ENCODE measurements at places on chromosomes 1 and 21.

DNA sequence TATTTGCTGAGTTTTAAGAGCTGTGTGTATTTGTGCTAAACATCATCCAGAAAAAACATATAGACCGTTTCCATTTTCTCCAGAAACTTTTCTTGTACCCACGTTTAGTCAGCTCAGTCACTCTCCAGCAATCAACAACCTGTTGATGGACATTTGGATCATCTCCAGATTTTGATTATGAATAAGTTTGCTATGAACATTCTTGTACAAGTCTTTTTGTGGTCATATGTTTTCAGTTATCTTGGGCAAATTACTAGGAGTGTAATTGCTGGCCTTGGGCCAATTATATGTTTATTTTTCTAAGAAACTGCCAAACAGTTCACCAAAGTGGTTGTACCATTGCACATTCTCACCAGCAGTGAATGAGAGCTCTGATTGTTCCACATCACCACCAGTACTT, 221.8 kb downstream of the CENPF start:
- DNase-seq, result no peak

DNA sequence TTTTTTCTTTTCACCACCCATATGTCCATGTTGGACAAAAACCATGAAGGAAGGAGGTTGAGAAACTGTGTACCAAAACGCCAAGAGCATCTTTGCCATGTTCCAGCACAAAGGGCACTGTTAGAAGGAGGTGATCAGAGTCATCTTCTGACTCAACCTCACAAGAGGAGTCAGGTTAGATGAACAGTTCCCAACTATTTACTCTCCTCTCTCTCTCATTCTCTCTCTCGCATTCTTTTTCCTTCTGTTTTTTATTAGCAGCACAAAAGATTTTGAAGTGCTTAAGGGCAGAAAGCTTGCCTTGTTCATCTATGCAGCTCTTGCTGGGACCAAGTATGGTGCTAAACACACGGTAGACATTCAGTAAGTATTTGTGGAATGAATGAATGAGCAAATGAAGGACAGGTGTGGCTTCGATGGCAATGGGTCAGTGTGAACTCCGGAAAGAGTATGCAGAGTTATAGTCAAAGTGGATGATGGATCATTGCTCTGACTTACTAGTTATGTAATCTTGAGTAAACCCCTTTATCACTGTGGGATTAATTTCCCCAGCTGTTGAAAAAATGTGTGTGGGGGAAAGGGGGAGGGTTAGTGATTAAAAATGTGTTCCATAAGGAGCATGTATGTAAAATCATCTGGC, 33.9 kb downstream of the DDR2 start:
- DNase-seq, result no peak

DNA sequence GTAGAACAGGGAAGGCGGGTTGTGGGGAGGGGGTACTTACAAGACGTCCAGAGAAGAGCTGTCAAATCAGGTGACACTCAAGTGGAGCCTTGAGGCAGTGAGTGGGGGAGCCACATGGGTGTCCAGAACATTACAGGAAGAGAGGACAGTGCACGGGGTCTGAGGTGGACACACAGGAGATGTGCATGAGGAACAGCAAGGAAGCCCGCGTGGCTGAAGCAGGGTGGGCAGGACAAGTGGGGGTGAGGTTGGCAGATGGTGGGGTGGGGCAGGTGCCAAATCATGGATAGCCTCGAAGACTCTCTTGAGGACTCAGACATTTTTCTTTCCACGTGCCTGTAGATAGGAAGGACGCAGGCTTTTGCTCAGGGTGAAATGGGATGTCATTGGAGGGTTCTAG, 921 bp downstream of the SMPDL3B start:
- no peak for DNase-seq

GRCh38 chr1:61052395-61053225, 29.8 kb upstream of the NFIA start:
- DNase-seq, result no peak

DNA sequence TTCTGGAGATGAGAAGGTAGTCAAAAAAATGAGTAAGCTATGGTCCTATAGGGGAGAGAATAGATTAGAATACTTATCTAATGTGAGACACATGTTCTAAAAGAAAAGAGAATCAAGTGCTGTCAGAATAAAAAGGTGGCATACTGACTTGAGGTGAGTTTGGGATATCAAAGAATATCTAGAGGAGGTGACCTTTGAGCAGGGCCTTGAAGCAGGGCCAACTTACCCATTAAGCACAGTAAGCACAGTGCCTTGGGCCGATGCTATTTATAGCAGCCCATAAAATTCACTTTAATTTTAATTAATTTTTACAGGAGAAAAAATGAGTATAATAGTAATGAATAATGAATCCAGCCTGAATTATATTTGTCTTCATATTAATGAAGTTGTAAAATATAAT, 92.2 kb downstream of the XPR1 start:
- DNase-seq, result no peak

DNA sequence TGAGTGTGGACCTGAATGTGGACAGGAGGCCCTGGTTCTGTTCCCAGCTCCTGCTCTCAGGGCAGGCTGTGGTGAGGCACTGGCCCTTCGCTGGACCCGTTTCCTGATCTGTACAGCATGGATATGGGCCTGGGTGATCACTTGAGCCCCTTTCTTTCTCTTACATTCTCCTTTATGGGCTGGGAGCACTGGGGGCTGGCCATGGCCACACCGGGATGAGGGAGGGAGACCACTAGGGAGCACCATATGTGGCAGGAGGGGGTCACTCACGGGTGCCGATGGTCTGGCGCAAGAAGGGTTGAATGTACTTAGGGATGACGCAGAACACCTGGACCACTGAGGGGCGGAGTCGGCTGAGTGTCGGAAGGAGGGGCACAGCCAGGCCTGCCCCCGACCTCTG, 2.7 kb downstream of the DCST2 start:
- DNase-seq, result no peak

- DNase-seq, result no peak
Observed at GRCh38 chr1:37483785-37484184, 9.4 kb downstream of the ZC3H12A start.

GRCh38 chr1:96445302-96445701, 276.3 kb upstream of the PTBP2 start:
- no peak for DNase-seq

GRCh38 chr1:37097731-37098130, 63.4 kb upstream of the GRIK3 start:
- no peak for DNase-seq

DNA sequence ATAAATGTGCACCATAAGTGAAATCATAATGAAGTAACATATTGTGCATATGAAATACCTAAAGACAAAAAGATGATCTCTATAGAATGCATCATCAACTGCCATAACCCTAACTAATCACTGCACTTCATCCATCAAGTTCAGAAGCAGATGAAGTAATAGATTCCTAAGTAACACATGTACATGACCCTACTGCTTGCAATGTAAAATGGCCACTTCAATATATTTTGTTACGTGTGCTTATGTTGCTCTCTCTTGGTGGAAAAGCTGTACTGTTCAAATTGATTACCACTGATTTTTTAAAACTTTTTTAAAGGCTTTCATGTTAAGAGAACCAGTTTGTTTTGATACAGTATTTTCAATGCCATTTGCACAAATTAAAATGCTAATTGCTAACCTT, 141.8 kb downstream of the TTLL7 start:
- no peak for DNase-seq

GRCh38 chr1:41724248-41724647, 194.5 kb downstream of the HIVEP3 start:
- DNase-seq, result no peak

- no peak for DNase-seq
Observed at GRCh38 chr1:99557546-99558202, 88.2 kb upstream of the PALMD start.

DNA sequence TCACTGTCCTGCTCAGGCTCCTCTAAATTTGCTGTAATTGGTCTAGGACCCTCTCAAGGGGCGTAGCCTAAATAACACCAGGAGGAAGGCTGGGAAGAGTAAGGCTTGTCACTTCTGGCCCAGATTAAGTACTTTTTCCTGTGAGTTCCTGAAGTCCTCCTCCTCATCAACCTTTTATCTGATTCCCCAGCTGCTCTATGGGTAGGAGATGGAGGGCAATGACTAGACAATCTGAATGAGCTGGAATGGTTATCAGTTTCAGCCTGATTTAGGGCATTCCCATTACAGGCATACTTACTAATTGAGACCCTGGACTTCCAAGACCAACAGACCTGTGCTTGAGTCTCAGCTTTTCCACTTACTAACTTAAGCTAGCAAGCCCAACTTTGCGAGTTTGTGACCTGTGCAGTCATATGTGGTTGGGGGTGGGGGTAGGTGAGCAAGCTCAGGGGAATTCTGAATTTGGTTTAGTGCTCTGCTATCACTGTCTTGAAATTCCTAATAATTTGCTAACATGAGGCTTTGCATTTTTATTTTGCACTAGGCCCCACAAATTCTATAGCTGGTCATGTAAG, 18.0 kb upstream of the FGGY start:
- DNase-seq, result no peak

DNA sequence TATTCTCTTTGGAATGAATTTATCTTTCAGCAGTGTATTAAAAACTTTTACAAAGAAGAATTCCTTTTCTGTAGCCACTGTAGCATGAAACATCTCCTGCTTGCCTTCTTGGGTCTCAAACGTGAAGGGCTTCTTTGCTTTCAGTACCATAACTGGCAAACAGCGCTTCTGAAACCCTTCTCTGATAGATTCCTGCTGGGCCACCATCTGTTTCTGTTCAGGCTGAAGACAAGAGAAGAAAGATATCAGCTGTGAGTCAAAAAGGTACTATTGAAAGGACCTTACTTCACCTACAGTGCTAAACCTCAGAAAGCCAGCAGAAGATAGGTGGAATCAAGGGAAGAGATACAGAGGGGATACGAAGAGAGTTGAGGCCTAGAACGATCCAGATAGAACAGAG, 10.5 kb downstream of the AIM2 start:
- no peak for DNase-seq

DNA sequence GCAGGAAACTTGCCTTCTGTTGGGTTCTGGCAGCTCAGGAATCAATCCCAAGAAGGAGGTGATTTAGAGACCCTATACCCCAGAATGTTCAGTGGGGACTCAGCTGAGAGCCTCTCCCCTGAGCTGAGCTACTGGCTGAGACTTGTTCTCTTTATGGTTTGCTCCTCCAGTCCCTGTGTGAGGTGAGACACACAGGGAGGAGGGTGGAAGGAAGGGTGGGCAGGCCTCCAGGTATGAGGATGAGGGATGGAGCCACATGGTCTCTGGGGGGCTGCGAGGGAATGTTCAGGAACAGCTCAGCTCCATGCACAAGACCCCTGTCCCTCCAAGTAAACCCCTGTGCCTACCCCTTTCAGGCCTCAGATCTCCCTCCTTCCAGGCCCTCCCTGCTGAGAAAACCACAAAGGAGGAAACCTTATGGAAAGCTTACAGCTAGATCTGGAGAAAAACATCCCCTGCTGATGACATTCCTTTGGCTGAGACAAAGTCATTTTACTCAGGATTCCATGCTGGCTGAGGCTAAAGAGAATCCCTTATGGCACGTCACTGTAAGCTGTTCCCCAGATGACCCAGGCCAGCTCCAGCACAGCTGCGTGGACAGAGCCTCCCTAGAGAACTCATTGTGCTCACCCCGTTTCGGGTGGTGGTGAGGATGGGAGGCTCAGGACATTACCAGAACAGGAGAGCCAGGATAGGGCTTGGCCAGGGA, 91.5 kb upstream of the IPO9 start:
- DNase-seq, result no peak

DNA sequence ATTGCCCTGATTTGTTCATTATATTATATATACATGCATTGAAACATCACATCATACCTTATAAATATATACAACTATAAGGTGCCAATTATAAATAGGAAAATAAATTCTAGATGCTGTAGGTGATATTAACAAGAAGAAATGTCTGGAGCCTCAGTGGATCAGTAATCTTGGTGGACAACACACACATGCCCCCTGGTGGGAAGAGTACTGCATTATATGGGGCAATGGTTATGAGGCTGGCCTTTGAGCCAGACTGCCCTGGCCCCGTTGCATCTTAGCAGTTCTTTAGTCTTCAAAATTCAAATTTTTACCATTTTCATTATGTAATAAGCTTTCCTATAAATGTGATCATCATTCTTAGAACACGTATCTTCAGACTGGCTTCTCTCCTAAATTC, 335.0 kb upstream of the GREM2 start:
- no peak for DNase-seq

GRCh38 chr1:225666495-225666894, 13.6 kb upstream of the ENAH start:
- DNase-seq, result no peak

DNA sequence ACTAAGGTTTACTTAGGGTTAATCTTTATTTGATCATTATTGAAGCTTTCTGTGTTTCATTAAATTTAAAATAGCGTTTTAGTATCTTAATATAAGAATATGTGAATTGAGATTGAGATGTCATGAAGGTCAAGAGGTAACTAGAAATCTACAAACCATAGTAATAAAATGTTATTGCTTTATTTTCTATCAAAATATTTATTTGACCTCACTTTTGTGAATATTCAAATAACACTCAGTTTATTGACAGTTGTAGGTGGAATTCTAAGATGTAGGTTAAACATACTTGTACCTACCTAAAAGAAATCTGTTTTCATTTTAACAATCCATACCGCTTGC, 5.7 kb downstream of the ADGRL2 start:
- no peak for DNase-seq

GRCh38 chr1:176774224-176774623, 311.2 kb downstream of the PAPPA2 start:
- DNase-seq, result no peak

- no peak for DNase-seq
Observed at GRCh38 chr1:171468120-171468750, 17.1 kb upstream of the PRRC2C start.

GRCh38 chr1:11826946-11827345, 20.6 kb downstream of the NPPA start:
- DNase-seq, result no peak

DNA sequence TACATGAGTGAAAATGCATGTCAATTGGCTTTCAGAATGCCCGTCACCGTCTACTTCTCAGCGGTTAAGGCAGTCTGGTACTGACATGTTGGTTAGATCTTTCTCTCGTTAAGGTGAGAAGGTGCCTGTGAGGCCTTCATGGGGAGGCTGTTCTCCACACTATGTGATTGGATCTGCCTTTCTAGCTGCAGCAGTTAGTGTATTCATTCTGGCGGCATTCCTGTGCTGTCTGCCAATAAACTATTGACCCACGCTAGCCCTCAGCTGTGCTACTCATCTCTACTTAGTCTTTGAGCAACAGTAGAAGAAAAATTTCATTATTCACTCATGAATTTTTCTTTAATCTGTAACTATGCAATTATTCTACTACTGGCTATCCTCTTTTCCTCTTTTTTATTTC, 32.0 kb downstream of the CCSAP start:
- DNase-seq, result no peak
